Left cardiac atrium (tissue), 4 donors: ENCODE measurements at places on chromosomes 11 and 22. TPM values are rescaled to one million over a fixed set of nuclear protein-coding genes. Genes with fewer than 3 reads are reported as not detected.

- no peak for DNase-seq
These were observed 4.7 kb upstream of the TTC36 start for GRCh38 chr11:118522571-118523072.

DNA sequence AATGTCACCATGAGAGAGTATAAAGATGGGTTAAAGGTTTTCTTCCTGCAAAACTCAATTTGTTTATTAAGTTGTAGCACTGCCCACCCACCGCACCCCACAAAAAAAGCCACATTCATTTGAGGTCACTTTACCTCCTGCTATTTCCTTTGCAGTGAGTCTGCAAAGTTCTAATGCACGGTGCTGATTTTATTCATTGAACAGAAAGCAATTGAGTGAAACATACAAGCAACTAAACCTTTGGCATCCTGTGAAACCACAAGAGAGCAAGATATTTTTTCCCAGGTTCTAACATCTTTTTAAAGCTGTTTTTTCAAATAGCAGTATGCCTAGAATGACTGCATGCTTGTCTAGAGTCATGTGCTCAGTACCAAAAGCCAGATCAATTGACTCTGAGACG, 39.0 kb downstream of the RRAS2 start:
- DNase-seq: no peak

GRCh38 chr11:119671051-119671450, 57.9 kb downstream of the NECTIN1 start:
- peak; percentile 86 for DNase-seq

DNA sequence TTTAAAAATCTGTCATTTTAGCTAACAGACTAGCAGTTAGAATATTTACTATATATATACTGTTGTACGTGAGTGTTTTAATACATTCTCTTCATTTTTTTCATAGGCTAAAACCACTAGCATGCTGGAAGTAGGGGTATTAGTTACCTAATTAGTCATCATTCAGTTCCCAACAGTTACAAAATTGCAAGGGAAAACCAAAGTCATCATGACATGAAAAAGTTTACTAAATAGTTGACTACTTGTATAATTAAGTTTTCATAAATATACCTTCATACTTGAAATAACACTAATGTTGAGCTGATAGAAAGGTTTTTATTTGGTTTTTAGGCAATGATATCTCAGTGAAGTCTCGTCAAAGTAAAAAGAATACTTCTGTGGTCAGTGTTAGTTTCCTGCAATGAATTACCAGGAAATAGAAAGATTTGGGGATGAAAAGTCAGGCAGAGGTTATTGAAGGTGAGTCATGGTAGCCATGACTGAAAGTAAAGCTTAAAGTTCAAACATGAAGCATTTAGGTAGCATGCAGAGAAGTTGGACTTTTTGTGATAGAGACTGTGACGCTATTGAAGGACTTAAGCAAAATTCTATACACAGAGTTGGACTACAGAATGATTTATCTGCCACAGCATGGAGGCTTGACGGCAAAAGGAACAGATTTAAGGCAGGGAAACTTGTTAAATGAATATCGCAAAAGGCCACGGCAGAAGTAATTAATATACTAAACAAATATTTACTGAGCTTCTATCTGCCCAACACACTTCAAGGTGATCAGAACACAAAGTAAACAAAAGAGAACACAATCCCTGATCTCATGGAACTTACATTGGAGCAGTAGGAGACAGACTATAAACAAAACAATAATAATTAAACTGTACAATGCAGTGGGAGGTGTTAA, 828.1 kb upstream of the FAT3 start:
- no peak for DNase-seq

- peak; percentile 90 for DNase-seq
These were observed 1.6 kb downstream of the PIM3 start for GRCh38 chr22:49962012-49962750.

- DNase-seq: no peak
These were observed 39.8 kb downstream of the RELT start for GRCh38 chr11:73415854-73416615.

DNA sequence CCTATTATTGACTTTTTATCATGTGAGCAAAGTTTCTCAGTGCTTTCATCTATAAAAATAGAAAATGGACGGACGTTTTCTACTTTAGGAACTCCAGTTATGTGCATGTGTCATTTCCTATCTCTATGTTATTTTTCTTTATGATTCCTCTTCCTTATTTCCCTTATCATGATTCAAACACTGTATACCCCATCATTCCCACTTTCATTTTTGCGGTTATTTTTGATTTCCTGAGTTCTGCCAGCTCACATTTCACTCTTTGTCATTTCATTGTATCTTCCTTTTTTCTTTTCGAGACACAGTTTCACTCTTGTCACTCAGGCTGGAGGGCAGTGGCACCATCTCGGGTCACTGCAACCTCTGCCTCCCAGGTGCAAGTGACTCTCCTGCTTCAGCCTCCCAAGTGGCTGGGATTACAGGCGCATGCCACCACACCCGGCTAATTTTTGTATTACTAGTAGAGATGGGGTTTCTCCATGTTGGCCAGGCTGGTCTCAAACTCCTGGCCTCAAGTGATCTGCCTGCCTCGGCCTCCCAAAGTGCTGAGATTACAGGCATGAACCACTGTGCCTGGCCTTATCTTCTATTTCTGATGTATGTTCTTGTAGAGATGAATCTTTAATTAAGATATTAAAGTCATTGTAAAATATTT, 21.5 kb downstream of the C11orf58 start:
- no peak for DNase-seq

GRCh38 chr11:44930588-44931302, 19.9 kb downstream of the TP53I11 start:
- DNase-seq: no peak

GRCh38 chr22:50418624-50419023, 56.2 kb downstream of the SBF1 start:
- DNase-seq: no peak

DNA sequence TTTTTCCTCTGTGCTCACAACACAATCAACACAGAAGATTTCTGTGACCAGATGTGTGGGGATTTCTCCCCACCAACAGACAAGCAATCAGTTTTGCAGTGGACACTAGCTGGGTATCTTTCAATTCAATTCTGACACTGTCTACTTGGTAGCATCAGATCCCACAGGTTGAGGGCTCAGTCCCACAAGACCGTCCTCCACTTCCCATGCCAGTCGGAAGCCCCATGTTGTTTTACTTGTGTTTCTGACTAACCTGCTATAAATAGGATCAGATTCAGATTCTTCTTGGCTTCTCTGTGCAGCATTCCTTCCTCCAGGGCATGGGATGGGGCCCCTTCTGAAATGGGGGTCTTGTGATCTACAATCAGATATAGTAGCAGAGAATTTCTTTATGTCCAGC, 19.6 kb downstream of the ACER3 start:
- DNase-seq: no peak

GRCh38 chr22:39410264-39410663, 10.7 kb downstream of the TAB1 start:
- DNase-seq: no peak

The RTN4R gene
- total RNA-seq: 1.4 TPM

The OR51E2 gene
- total RNA-seq: 0.31 TPM

The TMEM151A gene
- total RNA-seq: 0.86 TPM
